ENCODE measurements at places on chromosomes 6 and 20.
A peak's percentile ranks its signal among the peaks of the same experiment; 100 is the strongest.

- DNase-seq, result no peak
These were observed 61.0 kb downstream of the PXDC1 start for GRCh38 chr6:3690506-3690905.

DNA sequence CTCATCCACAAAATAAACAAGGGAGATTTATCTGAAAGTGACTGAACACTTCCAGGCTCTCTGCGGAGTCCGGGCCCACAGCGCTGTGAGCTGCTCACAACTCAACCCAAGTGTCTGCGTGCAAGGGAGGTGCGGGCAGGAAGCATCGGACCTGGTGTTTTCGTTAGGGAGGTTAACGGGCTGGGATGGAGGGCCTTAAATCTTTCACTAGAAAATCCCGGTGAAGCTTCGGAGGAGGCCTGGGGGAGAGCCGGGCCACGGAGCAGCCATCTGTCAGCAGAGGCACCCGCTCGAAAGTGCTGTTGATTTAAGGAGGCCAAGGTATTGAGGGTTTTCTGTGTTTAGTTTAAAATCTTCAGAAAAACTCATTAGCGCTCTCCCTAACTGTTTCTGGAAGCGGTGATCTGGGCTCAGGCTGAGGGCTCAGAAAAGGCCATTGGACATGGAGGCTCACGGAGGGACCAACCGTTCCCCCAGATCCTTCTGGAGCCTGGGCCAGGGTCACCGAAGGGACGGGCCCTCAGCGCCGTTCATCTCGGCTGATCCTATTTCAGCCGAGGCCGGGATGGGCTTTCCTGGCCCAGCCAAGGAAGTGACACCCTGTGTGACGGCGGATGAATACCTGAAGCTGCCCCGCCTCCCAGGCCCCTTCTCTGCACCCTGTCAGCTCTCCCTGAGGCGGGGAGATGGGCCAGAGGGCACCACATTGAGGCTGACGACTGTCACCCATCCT, 20.7 kb downstream of the GATA5 start:
- no peak for DNase-seq

DNA sequence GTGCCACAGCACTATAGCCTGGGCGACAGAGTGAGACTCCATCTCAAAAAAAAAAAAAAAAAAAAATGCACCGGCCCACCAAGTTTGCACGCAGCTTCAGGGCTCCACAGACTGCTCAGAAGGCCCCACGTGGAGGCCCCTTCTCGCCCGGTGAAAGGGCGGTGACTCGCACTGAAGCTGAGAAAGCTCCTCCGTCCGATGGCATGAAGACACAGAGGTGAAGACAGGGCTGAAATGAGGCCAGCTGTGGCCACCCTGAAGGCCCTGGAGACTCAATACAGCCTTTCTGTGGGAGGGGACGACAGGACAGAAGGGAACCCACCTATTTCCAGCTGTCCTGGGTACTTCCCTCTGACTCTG, 84.0 kb downstream of the PTPN1 start:
- DNase-seq, result no peak

DNA sequence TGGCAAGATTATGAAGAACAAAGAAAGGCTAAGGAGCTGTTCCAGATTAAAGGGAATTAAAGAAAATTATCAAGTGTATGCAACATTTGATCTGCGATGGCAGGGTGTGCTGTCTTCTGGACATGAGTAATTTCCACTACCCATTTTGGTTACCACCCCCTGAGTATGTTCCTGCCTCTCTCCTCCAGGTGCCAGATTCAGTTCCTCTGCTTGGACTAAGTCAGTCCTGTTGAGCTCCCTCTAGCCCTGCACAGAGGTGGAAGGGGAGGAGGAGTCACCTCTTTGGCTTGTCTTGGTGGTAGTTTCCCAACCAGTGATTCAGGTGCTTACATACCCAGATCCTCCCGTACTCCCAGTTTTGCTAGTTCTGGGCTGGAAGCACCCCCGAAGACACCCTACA, 22.2 kb upstream of the SNRPB2 start:
- no peak for DNase-seq

DNA sequence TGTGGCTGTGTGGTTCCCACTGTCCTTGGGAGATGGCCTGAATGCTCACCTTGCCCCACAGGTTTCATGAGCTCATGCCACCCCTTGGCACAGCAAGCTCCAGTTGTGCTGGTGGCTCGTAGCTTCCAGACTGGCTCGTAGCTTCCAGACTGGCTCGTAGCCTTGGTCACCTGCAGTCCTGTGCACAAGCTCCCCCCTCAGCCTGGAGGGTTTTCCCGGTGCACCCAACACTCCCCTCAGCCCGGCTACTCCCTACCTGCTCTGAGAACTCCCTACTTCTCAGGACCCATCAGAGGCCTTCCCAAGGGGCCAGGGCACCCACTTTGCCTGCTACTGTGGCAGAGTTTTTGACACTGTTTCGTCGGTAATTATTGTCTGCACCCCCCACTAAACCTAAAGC, 285.6 kb downstream of the TAF4 start:
- no peak for DNase-seq

DNA sequence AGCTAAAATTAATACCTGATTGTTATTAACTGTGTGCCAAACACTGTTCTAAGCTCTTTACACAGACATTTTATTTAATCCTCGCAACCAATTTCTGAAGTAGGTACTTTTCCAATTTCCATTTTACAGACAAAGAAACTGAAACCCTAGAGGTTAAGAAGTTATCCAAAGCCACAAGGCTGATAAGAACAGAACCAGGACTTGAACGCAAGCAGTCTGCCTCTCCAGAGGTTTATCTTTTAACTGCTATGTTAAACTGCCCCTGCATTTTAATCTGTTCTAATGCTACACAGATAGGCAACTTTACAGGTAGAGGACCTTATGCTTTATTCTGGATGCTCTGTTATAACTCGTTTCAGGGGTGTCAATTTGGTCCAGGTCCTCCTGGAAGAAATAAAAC, 118.2 kb downstream of the SLC16A10 start:
- no peak for DNase-seq

GRCh38 chr20:58022711-58023110, 205.7 kb downstream of the ANKRD60 start:
- DNase-seq, result no peak

GRCh38 chr6:139290787-139291311, 949 bp downstream of the TXLNB start:
- no peak for DNase-seq

- DNase-seq, result no peak
These were observed 919.0 kb downstream of the KIF16B start for GRCh38 chr20:15654208-15654649.

GRCh38 chr6:34142061-34142998, 3.6 kb downstream of the GRM4 start:
- DNase-seq, result no peak

DNA sequence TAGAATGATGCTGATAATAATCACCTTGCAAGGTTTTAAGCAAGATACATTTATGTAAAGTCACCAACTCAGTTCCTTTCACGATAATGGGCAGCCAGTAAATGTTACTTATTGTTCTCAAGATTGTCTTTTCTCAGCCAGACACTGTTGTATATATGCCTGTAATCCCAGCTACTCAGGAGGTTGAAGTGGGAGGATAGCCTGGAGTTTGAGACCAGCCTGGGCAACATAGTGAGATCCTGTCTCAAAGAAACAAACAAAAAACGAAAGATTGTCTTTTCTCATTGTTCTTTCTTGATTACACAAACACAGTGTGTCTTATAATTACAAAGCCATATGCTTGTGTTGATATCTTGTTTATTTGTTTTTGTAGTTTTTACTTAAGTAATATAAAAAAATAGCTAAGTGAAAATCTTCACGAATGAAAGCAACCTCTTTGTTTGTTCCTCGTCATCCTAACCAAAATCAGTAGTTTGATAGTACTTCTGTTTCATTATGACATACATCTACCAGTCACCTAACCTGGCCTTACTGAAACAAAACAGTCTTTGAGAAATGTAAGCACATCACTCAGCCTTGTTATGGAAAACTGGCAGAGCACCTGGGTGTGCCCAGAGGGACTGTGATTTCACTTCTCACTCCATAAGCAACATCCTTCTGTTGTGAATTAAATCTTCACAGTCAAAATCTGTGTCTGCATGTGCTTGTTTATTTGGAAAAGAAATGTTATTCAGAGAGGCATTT, 436.2 kb upstream of the SOX4 start:
- DNase-seq, result no peak

DNA sequence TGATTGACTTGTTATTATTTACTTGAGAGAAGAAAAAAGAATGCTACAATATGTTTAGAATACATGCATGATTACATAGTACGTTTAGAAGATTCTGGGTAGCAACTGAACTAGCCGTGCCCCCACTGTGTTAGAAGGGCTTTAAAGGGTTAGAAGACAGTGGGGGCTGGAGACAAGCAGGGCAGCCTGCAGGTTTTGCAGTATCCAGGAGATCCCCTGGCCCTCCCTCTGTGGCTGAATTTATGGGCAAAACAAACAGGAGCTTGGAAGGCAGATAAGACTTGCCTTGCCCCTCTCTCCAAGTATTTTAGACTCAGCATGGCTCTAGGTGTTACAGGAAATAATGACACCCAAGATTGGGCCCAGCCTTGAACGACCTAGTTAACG, 179.2 kb downstream of the CLIC5 start:
- DNase-seq, result no peak

DNA sequence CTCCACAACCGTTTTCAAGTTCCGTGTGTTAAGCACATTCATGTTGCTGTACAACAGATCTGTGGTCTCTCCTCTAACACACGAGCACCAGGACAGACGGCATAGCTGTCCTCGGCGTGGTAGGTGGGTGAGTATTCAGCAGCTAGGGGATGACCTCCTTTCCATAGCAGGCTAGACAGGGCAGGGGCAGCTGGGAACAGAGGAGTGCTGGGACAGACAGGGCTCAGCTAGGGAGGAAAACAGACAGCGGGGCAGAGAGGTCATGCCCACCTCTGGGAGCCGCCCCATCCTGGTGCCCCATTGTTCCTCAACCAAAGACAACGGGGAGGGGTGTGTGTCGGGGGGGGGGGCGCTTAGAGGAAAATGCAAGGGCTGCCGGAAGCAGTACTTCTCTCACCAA, 271.5 kb upstream of the FOXQ1 start:
- no peak for DNase-seq

DNA sequence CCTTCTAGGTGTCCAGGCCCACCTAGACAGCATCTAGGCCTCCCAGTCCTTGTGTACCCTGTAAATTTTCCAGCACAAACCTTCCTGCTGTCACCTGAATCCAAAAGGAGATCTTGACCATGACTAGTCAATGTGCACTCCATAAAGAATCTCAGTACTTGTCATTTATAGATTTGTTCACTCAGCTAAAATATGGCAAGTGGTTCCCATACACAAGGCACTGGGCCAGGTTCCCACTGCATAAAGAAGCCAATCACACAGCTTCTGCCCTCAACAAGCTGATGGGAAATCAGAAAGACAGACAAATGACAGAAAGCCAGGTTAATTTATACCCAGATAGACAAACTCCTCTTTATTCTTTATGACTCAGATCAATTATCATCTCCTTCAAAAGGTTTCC, 526.8 kb downstream of the CD83 start:
- DNase-seq, result no peak

- no peak for DNase-seq
These were observed 11.2 kb downstream of the ZBTB2 start for GRCh38 chr6:151379933-151380847.

DNA sequence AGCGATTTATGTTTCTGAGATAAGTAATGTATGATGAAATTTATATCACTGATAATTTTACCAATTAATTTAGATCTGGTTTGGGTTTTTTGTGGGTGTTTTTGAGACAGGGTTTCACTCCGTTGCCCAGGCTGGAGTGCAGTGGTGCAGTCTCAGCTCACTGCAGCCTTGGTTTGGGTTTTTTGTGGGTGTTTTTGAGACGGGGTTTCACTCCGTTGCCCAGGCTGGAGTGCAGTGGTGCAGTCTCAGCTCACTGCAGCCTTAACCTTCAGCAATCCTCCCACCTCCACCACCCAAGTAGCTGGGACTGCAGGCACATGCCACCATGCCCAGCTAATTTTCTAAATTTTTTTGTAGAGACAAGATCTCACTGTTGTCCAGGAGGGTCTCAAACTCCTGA, 13.0 kb downstream of the MRS2 start:
- no peak for DNase-seq

GRCh38 chr6:7051780-7052442, 55.9 kb upstream of the RREB1 start:
- no peak for DNase-seq

DNA sequence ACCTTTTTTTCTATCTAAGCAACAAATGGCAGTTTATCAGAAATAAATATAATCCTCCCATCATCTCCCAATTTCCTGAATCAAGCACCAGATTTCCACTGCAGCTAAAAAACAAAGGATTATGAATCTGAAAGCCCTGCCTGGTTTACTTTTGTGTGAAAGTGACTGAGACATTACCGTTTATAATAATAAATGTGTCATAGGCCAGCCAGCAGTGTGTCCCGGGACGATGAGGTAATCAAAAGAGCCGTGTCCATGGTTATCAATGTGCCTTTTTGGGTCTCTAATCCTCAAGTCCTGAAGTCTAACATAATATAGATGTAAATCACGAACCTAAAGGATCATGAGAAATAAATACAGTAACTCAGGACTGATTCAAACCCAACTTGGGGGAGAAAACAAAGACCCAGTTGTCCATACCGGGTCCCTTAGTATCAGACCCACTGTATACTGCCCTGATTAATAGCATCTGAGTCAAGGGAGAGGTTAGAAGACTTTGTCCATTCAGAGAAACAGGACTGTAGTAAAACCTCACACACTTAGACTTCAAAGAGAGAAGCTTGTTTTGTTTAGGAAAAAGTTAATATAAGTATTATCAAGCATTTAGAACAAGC, 149.1 kb downstream of the SASH1 start:
- no peak for DNase-seq

DNA sequence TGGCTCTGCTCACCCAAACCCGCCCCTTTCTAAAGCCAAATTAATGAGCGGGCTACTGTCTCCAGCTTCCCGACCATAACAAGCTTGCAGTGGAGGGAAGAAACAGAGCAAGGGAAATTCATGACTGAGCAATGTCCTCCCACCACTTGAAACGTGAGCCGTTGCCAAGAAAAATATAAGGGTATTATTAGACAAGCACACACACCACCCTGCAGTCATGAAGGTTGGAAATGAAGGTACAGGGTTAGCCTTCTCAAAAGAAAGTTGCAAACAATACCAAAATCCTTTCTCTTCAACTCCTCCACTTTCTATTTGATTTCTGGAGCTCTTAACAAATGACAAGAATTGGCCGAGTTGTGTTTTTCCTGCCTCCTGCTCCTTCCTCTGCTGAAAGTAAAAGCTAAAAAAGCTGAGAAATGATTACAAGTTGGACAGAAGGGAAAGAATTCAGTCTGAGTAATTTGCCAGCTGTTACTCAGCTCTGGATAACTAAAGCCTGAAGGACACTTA, 151.1 kb upstream of the B3GAT2 start:
- DNase-seq, result peak; percentile 25

GRCh38 chr20:32823078-32823477, 3.3 kb downstream of the MAPRE1 start:
- DNase-seq, result peak; percentile 62

GRCh38 chr20:1800180-1800579, 95.0 kb upstream of the SIRPA start:
- no peak for DNase-seq
